ENCODE measurements at places on chromosomes 6 and 20.

DNA sequence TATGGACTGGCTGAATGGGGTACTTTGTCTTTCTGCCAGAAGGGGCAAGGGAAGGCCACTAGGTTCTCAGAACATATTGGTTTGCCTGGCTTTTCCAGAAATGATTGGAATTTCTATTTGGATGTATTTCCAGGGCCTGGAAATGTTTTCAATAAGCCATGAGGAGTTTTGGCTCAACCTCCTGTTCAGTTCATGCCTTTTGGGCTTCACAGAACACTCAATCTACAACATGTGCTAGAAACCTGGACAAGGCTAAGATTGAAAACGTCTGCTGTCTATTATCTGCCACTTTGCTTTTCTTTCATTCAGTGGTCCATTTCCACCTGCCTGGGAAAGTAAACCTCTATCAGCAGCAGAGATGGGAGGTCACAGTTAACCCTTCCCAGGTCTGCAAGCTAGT, 793.4 kb downstream of the TENT5A start:
- no peak for DNase-seq

DNA sequence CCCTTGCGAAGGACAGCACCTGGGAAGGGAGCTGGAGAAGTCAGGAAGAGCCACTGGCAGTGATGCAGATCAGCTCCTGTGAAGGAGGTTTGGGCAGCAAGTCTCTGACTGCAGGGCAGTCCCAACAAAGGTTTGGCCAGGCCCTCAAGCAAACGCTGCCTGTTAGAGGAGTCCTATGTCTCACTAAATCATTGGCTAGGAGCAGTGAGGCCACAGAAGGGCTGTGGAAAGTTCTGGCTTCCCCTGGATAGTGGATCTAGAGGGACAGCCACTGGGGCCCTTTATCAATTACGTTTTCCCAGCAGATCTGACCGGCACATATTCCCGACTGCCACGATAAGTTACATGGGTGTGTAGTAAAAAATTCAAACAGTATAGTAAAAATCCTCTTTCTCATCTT, 2.5 kb downstream of the TTPAL start:
- DNase-seq: no peak

GRCh38 chr6:157213907-157214565, 109.3 kb downstream of the TMEM242 start:
- DNase-seq: no peak

- DNase-seq: no peak
Measured at GRCh38 chr6:65706436-65706835, 590 bp downstream of the EYS start.

GRCh38 chr6:20680697-20681165, 146.5 kb downstream of the CDKAL1 start:
- peak; percentile 51 for DNase-seq

- no peak for DNase-seq
Measured at GRCh38 chr20:33656783-33657703, 5.1 kb upstream of the C20orf144 start.

DNA sequence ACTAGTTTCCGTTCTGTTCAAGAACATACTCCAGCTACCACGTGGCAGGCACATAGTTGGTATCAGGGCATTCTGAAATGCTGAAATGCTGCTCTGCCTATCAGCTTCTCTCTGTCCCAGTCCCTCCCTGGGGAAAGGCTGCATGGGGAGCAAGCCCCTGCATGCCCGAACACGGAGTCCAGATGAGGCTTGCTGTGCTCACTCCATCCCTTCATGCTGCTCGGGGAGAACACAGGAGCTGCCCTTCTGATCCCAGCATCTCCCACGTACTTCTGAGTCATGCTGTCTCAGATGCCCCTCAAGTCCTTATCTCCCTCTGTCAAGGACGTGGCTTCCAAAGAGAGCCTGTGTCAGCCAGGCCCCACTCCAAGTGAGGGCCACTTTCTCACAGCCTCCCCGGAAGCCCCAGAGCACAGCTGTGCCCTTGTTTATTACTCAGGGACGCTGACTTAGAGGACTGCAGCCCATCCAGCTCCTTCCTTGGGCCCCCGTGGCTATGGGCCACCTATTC, 29.4 kb downstream of the THBS2 start:
- DNase-seq: no peak

DNA sequence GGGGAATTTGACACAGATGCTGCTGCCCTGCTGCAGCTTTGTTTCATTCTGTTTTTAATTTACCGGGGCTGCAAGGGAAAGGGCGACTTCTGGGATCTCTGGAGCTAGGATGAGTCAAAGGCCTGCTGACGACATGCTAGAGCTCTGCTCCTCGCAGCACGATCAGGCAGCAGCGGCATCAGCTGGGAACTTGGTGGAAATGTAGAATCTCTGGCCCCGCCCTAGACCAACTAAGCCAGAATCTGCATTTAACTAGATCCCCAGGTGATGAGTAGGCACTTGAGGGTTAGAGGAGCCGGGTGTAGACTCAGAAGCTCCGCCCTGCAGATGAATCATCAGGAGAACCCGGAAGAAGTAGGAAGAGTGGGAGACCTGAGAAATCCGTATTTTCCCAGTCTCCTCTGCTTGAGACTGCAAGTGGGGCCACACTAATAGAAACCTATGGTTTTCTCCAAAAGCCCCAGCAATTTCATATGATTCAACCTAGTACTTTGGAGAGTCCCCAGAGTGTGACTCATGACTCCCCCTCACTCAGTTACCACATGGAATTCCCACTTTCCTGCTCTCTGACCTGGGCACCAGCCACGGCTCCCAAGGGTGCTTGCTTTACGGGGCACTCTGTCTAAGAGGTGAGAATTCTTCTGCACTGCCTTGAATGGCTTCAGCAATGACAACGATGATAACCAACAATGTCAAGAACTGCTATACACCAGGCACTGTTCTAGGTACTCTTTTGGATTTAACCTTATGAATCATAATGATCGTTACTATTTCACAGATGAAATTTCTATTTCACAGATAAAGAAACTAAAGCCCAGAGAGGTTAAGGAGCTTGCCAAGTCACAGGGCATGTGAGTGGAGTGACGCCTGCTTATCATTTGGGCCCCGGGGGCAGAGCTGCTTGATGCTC, 18.1 kb downstream of the TUBB2B start:
- peak; percentile 51 for DNase-seq

DNA sequence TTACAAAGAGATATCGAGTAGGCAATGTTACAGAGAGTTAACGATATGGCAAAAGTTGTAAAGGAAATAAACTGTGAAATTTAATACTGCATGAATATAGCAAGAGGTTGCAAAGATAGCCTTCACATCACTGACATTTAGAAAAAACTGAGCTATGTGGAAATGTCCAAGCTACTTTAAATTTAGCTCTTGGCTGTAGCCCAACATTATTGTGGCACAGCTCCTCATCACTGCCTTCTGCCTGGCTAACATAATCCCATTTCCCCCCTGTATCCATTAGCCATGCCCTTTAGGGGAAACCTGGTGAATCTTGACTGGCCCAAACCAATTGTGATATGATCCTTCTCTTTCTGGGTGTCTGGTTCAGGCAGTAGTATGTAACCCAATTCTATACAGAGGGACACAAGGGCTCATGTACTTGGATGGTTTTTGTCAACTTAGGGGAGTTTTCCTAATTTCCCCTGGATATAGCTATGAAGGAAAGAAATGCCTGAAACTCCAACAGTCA, 115.4 kb downstream of the PFDN4 start:
- no peak for DNase-seq

- no peak for DNase-seq
Measured at GRCh38 chr6:52254731-52255378, 10.6 kb upstream of the IL17F start.

GRCh38 chr6:49805246-49805645, 18.2 kb upstream of the PGK2 start:
- no peak for DNase-seq

- peak; percentile 61 for DNase-seq
Measured at GRCh38 chr6:32129297-32130088, 595 bp downstream of the FKBPL start.

DNA sequence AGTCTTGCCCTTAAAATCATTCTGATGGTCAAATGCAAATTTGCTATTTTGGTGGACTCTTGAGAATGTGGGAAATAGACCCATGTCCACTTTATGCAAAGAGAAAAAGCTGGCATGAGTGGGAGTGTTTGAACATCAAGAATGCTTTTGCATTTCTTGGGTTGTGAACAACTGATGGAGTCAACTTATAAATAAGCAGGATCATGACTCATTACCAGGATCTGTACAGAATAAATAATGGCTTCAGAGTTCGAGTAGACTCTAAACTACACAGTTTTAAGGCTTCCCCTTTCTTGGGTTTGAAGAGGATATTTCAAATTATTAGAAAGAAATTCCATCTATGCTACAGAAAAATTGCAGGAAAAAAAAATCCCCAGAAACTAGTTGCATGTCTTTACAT, 195.5 kb downstream of the EYA4 start:
- DNase-seq: no peak

- no peak for DNase-seq
Measured at GRCh38 chr20:32612351-32613191, 27.4 kb upstream of the NOL4L start.

DNA sequence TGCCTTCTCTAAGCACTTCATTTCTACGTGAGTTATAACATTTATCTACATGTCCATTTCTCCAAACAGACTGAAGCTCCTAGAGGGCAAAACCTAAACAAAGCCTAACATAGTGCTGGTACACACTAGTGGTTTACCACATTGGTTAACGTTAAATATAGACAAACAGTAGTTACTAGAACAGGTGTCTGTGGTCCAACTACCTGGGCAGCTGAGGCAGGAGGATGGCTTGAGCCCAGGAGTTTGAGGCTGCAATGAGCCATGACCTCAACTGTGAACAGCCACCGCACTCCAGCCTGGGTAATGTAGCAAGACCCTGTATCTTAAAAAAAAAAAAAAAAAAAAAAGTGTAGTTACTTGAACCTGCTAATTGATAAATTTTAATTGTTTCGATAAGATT, 26.5 kb downstream of the PTPRK start:
- no peak for DNase-seq

GRCh38 chr6:4351520-4352321, 216.3 kb upstream of the ECI2 start:
- DNase-seq: no peak

GRCh38 chr6:130457605-130458004, 91.8 kb downstream of the TMEM200A start:
- no peak for DNase-seq

- no peak for DNase-seq
Measured at GRCh38 chr6:114240796-114241195, 102.0 kb downstream of the HS3ST5 start.

DNA sequence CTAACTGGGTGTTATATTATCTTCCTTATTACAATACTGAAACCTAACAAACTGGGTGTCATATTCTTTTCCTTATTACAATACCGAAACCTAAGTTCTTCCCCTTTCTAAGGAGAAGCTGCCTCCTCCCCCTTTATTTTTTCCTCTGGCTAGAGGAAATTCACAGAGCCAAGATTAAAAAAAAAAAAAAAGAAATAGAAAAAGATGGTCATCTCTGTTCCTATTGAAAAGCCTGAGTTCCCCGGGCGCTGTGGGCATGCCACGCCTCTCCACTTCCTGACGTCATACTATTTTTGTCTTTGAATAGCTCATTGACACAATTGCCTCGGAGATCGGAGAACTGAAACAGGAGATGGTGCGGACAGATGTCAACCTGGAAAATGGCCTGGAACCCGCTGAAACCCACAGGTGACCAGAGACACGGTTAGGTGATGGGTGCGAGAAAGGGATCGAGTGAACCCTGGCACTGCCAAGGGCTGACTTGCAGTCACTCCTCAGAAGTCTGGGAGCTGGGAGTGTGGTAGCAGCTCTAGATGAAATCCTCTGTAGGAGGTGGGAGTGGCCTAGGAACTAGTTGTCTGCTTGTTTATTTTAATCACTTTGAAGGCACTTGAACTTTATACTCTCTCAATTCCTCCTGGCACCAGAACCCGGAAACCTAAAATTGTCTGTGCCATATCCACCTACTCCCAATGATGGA, 82.2 kb upstream of the NAA20 start:
- DNase-seq: peak; percentile 42

DNA sequence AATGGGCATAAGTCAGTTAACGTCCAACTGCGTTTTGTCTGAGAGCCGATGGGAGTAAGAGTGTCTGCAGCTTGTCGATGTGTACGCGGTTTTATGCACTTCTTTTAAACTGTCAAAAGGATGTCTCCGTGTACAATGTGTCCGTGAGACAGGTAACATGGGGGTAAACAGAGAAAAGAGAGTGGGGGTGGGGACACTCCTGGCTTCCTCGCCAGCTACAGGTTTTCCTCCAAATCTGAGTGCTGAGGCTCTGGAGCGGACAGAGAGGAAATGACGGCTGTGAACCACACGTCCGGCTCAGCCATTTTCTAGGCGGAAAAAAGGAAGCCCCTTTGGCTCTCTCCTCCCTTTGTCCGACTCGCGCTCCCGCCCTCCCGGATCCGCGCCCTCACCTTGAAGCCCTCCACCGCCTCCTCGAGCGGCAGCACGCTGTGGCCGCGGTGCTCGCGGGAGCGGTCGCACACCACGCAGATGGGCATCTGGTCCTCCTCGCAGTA, 916 bp downstream of the TRIM27 start:
- peak; percentile 69 for DNase-seq

Data from OCI-M1 (cell line).